ENCODE measurements at places on chromosomes 1 and 21. TPM values are rescaled to one million over a fixed set of nuclear protein-coding genes. Genes with fewer than 3 reads are reported as not detected.

GRCh38 chr1:248625971-248626370 lies 8.9 kb downstream of the OR2T11 start:
- no peak for DNase-seq

KIAA0040 gene
- polyA plus RNA-seq: 21.0 TPM

GRCh38 chr21:31213787-31214186 lies 130.3 kb downstream of the TIAM1 start:
- DNase-seq: no peak

DNA sequence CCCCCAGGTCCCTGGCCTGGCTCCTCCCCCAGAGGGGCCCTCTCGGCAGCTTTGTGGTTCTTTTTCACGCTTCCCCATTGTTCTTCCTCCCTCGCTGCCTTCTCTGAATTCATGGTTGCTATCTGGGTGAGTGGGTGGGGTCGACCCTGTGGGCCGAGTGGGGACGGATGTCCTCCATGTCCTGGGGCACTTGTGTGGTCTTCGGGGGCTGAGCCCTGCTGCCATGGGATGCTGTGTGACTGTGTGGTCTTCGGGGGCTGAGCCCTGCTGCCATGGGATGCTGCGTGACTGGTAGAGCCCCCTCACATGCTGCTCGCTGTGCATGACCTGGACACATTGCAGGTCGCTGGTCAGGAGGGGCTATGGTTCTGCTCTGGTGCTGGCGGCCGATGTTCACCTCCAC lies 21.6 kb upstream of the DIP2A start:
- DNase-seq: no peak

DNA sequence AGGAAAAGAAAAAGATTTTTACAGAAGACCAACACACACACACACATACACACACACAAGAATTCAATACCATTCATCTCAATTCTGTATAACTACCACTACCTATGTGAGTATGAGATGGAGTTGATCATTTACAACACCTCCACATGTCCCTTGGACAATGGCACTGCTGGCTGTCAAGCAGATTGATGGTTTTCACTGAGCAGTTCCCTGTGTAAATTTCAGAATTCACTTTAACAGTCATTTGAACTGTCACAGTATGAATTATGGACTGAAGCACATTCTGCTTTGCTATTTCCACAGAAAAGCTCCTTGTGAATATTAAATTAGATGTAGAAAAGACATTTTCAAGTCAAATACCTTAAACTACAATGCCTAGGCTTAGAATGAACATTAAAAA lies 14.3 kb downstream of the KCNT2 start:
- no peak for DNase-seq

DNA sequence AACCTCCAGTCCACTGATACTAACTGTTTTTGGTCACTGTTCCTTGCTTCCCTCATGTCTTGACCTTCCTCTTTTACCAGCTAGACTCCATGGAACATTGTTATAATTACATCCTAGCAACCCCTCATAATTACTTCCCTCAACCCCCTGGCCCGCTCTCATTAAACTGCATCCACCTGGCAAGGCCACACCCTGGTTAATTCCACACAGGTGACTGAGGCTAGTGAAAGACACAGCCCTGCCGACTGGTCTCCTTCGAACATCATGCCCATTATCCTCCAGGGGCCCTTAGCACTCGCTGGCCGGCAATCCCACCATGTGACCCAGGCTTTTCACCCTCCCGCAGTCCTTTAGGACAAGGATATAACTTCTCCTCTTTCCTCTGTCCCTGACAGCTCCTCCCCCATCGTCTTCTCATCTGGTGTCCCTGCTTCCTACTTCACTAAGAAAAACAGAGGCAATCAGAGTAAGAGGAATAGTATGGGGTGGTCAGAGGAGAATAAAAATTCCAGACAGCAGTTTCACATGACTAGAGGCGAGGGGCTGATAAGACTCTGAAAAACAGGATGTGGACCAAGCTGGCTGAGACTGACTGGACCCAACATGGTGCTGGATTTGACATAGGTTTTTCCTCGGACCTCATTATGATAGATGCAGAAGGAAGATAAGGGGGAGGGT lies 8.8 kb upstream of the TENT5B start:
- no peak for DNase-seq

GRCh38 chr1:53705446-53706096 lies 33.4 kb downstream of the GLIS1 start:
- no peak for DNase-seq

GRCh38 chr1:176193023-176193422 lies 14.1 kb downstream of the COP1 start:
- DNase-seq: no peak

DNA sequence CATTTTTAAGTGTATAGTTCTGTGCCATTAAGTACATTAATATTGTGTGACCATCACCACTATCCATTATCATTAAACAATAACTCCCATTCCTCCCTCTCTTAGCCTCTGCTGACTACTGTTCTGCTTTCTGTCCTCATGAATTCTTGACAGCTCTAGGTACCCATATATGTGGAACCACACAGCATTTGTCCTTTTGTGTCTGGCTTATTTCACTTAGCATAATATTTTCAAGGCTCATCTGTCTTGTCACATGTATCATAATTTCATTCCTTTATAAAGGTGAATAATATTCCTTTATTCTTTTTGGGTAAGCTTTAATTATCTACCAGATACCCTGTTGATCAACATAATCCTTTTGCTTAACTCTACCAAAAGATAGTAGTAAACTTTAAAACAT lies 47.7 kb downstream of the SPEN start:
- DNase-seq: no peak

DNA sequence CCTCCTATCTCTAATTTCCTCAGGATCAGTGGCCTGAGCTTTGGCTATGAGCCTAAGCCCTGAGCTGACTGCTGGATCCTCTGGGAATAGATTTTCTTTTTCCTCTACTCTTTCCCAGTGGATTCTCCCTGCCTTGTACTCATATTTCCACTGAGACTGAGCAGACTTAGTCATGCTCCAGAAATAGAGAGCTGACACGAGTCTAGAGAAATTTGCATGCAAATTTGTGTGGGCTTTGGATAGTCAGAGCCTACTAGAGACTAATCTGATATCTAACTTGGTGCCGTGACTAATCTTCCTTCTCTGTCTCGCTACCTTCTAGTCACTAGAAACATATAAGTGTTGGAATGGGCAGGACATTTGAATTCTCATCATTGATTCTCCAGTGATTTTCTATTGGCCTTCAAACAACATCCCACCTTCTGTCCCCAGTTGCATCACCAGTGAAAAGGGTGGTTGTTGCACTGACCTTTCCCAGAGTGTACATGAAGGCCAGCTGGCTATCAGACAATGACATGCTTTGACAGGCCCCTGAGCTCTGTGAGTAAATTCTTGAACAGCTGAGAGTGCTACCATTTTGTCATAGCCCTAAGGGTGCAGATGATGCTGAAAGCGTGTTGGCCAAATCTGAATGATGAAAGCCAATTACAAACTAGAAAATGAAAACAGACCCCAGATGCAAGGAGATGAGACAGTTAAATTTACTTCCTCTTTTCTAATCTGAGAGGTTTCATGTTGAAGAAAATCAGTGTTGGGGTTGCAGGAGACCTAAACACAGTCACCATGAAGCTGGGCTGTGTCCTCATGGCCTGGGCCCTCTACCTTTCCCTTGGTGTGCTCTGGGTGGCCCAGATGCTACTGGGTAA lies at the start of gene FCRLA:
FCRLA (plus strand) TSS at position 748 of the 866 bp plus-strand sequence; CDS start at position 784, 36 bp downstream.
- no peak for DNase-seq

DNA sequence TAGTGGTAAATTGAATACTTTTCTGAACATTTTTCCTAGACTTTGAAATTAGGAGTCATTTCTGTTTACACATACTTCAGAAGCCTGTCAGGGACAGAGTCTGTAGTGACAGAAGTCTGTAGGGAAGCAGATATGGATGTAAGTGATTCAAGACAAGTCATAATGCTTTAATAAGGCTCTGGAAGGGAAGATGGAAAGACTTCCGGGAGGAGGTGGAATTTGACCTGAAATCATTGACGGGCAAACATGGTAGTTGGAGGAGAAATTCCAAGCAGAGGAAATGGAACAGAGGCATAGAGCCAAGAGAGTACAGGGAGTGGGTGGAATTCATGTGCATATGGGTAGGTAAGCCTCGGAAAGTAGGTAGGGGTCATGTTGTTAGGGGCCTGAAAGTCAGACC lies 22.5 kb downstream of the CAMTA1 start:
- DNase-seq: no peak

DNA sequence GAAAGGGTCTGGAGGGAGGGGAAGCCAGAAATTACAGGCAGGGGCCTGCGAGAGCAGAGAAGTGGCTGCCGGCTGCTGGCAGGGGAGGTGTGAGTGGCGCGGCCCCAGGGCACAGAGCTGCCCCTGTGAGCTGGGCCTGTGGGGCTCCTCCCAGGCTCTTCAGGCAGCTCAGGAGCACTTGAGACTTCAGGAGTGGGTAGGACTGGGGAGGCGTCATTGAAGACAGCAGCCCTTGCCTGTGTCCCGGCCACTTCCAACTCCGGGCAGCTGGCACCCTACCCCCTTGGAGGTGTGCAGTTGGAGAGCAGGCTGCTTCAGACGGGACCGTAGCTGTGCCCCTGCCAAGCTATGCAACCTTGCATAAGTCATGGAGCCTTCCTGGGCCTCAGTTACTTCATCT lies 87.5 kb upstream of the ACTL8 start:
- DNase-seq: no peak

CYP4A22 gene
- 0.09 TPM for polyA plus RNA-seq

CLCA2 gene
- polyA plus RNA-seq: 0.18 TPM

DNA sequence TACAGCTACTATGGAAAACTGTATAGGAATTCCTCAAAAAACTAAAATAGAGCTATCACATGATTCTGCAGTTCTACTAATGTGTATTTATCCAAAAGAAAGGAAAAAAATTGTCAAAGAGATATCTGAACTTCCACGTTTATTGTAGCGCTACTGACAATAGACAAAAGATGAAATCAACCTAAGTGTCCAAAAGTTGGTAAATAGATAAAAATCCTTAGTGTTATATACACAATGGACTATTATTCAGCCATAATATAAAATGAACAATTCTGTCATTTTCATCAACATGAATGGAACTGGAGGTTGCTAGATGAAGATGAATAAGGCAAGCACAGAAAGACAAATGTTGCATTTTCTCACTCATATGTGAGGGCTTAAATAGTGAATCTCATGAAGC lies 1492.1 kb downstream of the MRPL39 start:
- DNase-seq: no peak

LYPD8 gene
- polyA plus RNA-seq: not detected

DNA sequence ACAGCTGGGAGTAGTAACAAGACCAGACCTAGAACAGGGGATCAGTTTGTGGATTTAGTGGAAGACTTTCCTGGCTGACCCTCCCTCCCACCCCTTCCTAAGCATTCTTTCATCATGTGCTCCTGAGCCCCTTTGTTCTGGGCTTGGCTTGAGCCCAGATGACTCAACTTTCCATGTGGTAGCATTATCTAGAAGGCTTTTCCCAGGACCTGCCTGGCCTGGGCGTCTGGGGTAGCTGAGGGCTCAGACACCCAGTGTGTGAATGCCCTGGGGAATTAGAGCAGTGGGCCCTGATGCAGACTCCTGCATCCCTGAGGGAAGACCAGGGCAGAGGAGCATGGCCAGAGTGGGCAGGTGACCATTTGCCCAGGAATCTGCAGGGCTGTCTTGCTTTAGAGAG lies 44.1 kb upstream of the TSPAN2 start:
- no peak for DNase-seq

- no peak for DNase-seq
These were observed 8.1 kb downstream of the PLEKHM2 start for GRCh38 chr1:15692121-15692682.

GRCh38 chr1:208835097-208835463 lies 590.9 kb upstream of the PLXNA2 start:
- DNase-seq: no peak

VTCN1 gene
- 0.68 TPM for polyA plus RNA-seq

DNA sequence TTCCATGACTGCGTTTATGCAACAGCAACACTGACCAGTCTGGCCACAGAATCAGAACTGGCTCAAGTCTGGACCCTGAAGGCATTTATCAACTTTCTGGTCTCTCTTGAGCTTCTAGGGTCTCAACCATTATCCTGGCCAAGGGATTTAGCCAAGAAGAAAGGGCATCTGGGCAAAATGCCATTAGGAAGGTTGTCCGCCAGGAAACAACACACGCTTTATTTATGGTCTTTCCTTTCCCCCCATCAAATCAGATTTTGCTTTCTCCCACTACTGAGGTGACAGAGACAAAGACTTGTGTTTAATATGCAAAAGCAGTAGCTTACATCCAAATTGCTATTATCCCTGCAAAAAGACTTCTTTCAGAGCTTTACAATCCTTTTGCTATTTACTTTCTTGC lies 81.6 kb upstream of the PPP2R5A start:
- no peak for DNase-seq

GRCh38 chr21:41903559-41904351 lies 24.6 kb upstream of the PRDM15 start:
- DNase-seq: no peak

DNA sequence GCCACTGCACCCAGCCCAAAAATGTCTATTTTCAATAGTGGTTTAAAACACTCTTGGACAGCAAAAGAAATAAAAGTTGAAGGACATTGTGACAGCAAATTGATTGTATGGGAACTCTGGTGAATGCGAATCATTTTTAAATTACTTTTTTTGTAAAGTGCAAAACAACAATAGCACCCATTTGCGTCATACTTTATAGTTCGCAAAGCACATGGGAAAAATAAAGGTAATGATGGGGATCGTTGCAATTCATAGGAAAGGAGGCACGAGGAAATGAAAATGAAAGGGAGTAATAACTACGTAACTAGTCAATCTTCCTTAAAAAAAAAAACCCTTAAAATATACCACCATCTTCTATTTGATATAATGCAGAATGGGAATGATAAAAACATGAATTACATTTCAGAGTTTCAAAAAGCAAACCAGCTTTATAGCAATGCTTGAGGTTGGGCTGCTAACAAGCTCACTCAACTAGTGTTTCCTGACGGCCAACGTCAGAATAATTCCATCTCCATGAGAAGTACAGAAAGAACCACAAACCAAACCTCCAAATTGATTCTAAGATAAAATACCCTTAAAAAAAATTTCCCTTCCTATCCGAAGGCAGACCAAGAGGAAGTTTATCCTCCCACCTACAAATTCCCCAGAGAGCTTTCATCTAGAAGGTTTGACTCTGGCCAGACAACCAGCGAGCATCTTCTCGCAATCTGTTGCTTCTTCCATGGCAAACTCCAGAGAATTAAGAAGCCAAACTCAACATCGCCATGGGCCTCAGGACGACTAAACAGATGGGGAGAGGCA lies at the start of gene EDARADD:
EDARADD (plus strand) TSS at position 606 of the 801 bp plus-strand sequence; CDS start at position 765, 159 bp downstream.
- DNase-seq: no peak
